ENCODE measurements at places on chromosomes 2 and 18.

DNA sequence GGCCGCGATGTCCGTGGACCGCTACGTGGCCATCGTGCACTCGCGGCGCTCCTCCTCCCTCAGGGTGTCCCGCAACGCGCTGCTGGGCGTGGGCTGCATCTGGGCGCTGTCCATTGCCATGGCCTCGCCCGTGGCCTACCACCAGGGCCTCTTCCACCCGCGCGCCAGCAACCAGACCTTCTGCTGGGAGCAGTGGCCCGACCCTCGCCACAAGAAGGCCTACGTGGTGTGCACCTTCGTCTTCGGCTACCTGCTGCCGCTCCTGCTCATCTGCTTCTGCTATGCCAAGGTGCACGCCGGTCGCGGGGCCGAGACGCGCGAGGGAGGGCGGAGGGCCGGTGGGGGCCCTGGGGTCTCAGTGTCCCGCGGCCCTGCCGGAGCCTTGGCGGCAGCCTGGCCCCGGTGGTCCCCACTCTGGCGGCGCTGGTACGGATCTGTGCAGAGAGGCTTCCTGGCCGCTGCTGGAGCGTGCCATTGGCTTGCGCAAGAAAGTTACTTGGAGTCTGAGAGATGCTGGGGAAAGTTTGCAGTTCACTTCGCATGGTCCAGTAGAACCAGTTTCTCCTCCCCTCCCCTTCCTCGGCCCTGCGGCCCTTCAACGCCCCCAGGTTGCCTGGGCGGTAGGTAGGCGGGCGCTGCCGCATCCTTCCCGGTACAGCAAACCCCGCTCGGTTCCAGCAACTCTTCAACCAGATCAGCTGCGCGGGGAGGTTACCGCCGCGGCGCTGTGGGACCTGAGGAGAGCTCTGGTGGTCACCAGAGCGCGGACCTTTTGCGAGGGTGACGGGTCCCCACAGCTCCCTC is 1.5 kb downstream of the GALR1 start:
- DNase-seq: peak; percentile 71

- no peak for DNase-seq
Measured at GRCh38 chr2:3184167-3184566, 193.5 kb downstream of the EIPR1 start.

GRCh38 chr18:51537487-51537886 is 340.0 kb upstream of the MEX3C start:
- DNase-seq: peak; percentile 58

DNA sequence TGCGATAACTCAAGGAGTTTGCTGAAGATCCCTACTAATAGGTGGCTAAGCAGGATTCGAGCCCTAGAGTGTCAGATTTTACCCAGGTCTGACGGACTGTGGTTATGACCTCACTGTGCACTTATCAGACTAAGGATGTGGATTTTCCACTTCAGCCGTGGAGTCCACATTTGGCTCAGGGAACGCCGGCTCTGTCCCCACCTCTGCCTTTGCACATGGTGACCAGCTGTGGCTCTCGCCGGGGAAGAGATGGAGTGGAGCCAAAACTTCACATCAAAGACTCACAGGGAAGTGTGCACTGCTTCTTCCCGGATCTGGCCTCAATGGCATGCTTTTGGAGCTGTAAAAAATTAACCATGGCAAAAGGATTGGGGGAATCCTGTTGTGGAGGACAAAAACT is 249.3 kb upstream of the APCDD1 start:
- no peak for DNase-seq

DNA sequence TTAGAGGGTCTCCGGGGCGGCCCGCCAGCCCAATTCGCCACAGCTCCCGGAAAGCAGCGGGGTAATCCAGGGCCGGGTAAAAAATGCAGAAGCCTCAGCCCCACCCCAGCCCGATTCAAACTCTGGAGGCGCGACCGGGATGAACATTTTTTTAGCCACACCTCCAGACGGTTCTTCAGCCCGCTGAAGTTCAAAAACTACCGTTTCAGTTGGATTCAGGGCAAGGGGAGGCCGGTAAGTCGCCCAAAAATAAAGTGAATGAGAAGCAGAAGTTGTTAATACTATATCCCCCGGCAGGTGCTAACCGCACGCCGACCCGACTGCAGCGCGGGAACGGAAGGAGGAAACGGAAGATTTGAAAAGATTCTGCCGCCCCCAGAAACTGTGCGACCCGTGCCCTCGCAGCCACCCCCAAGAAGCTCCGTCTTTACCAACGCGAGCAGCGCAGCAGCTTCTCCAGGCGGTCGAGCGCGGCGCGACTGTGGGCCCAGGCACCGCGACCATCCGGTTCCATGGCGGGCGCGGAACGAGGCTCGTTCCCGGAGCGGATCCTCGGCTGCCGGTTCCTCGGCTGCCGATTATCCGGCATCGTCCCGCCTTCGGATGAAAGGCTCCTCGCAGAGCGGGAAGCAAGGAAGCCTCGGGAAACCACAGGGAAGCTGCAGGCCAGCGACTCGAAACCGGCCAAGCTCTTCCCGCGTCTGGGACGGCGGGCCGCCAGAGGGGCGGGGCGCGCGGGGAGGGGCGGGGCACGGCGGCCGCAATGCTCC is at the start of gene BARD1:
Gene BARD1, minus strand, starts transcription at position 703 of the 770 bp plus-strand sequence. Its CDS starts 114 bp downstream, at position 589.
- peak; percentile 63 for DNase-seq

DNA sequence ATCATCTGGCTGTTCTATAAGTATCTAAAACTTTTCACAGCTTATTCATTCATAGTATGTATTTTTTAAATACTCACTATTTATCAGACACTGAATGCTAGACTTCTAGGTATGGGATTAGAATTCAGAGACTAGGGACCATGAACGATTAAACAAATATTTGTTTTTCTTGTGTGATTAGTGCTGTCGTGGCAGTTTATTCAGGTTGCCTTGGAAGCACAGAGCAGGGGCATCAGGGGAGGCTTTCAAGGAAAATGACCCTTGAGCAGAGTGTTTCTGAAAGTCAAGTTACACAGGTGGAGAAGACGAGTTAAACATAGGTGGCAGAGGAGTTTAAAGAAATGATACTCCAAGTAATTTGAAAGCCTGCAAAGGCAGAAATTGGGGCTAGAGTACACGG is 5.7 kb downstream of the SPOPL start:
- no peak for DNase-seq

DNA sequence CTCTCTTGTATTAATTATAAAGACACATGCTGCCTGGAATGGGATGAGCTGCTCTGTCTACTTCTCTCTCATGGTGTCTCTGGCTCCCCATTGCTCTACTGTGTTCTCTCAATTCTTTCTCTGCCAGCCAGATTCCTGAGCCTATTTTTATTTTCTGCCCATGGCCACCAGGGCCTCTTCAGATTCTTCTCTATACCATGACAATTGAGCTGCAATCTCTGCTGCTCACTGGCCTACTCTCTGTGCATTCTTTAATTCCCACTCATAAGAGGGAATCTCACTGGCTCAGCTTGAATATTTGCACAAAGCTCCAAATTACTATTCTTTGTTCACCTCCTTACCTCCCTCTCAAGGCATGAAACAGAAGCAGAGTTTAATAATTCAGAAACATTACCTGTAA is 161.4 kb upstream of the GULP1 start:
- DNase-seq: no peak
